GM12878 (cell line): ENCODE measurements at places on chromosomes 6 and 20. TPM values are rescaled to one million over a fixed set of nuclear protein-coding genes. Genes with fewer than 3 reads are reported as not detected.

DNA sequence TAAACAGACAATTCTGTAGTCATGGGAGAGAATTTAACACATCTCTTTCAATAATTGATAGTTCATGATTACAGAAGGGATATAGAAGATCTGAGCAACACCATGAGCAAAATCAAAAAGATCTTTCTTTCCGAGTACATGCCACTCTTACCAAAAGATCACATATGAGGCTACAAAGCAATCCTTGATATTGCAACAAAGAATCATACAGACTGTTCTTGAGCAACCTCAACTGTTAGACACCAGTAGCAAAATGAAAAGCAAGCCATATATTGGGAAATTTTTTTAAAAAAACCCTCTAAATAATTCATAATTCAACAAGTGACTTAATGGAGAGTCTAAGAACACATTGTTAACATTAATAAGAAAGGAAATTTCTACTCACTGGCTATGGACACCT lies 3.6 kb upstream of the CD83 start:
- no peak for DNase-seq
- H3K4me3 ChIP-seq = no peak overlapping the region
- no peak overlapping the region for H3K27ac ChIP-seq
- peaks cover 18% of the 10 kb centered on the region for H3K4me1 ChIP-seq

DNA sequence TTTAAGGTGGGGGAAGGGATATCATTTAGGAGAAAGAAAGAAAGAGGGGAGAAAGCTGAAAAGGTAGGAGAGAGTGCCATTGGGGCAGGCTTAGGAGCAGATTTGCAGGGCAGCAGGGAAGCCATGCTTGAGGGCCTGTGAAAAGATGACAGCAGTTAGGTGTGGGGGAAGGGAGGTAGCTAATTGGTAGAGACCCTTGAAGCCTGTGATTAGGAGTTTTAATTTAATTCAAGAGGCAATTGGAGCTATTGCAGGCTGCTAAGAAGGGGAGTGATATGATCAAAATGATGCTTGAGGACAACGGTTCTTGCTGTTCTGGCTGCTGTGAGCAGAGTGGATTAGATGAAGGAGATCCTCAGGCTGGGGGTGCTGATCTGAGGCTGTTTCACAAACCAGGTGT lies 24.5 kb upstream of the SEC63 start:
- H3K27me3 ChIP-seq = no peaks in the 10 kb centered on the region; the same call in none of the 2 replicates
- H3K27ac ChIP-seq = no peak overlapping the region
- H3K4me3 ChIP-seq = no peak overlapping the region
- DNase-seq = no peak

DNA sequence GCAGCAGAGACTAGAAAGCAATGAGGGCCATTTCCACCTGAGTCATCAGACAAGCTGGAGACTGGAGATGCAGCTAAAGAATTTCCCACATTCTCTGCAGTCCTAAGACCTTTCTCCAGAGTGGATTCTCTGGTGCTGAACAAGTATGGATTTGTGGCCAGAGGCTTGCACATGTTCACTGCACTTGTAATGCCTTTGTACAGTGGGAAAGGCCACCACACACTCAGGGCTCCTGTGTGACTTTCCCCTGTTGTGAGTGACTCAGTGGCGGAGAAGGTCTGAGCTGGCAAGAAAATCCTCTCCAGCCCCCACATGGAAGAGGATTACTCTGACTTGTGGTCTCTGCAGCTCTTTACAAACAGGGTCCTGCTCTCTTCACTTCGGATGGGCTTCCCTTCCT lies 192.3 kb downstream of the C6orf118 start:
- H3K36me3 ChIP-seq = no peaks in the 10 kb centered on the region
- no peak overlapping the region for H3K27ac ChIP-seq
- no peak for DNase-seq
- no peaks in the 10 kb centered on the region for H3K4me1 ChIP-seq
- no peaks in the 10 kb centered on the region for H3K27me3 ChIP-seq
- no peak overlapping the region for H3K4me3 ChIP-seq

The GSTA3 gene
- not detected in 2 replicates for total RNA-seq

The C6orf163 gene
- total RNA-seq = 1.3 and 1.4 TPM in 2 replicates

The DNAH8 gene
- 0.11 and 0.21 TPM in 2 replicates for total RNA-seq

The SALL4 gene
- 0.08 and 0.23 TPM in 2 replicates for total RNA-seq
